GM04503 (cell line): ENCODE measurements at places on chromosomes 2 and 18.

DNA sequence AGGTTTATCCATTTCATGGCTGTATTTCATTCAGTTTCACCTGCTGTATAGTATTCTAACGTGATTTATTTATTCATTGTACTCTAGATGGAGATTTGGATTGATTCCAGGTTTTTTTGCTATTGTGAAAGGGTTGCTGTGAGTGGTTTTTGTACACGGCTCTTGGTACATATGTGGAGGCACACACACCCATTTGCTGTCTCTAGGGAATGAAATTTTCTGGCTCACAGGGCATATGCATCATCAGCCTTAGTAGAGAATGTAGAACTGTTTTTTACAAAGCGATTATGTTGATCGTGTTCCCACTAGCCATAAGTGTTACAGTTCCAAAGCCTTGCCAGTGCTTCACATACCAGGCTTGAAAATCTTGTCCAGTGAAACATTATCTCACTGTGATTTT, 5.1 kb downstream of the SPTBN1 start:
- peak; percentile 44 for DNase-seq

DNA sequence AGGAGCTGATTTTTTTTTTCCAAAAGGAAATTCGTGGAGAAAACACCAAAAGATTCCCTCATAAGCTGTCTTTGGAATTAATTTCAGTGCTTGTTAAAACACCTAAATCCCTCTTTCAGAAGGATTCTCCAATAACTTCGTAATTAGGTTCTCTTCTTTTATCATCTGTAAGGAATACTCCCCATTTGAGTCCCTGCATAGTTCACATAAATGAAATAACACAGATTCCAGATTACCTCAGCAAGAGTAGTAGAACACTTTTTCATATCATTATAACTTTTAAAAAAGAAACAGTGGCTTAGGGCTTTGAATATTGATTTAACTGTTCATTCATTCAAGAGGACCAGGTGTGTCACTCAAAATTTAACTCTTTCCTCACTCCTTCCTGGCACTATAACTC, 55.5 kb downstream of the ARHGAP28 start:
- DNase-seq: no peak

- no peak for DNase-seq
Measured at GRCh38 chr18:79887181-79888000, 64.1 kb downstream of the SLC66A2 start.

- no peak for DNase-seq
Measured at GRCh38 chr2:181900007-181900651, 8.6 kb downstream of the ITPRID2 start.

DNA sequence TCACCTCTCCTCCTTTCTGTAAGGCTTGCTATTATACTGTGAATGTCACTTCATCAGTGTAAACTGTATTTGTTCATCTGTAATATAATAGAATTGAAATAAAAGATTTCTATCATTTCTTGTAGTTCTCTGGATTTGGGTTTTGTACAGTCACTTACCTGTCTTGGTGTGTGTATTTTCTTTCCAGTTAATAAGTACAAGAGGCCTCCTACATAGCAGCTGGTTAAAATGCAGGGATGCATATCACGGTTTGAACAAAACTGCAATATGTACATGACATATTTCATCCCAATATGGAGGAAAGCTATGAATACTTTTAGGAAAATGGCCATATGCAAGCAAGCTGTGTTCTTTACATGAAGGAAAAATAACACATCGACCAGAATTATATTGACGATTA, 5.4 kb upstream of the STAT1 start:
- no peak for DNase-seq

- no peak for DNase-seq
Measured at GRCh38 chr2:122831649-122832048, 1076.2 kb downstream of the TSN start.

- DNase-seq: no peak
Measured at GRCh38 chr18:12030670-12031069, 49.4 kb downstream of the IMPA2 start.

DNA sequence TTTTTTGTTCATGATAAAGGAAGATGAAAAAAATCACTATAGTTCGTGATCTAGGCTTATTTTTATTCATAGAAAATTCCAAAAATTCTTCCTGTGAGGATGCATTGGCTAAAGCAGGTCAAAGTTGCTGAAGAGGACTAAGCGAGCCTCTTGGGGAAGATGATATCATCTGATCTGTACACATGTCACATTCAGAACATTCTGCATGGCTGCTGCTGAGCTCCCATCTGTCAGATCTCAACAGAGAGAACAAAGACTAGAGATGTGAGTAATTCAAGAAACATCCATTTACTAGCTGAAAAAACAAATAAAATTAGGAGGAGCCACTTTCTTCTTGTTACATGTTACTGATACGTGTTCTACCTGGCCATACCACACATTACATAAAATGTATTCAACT, 518.6 kb upstream of the FSIP2 start:
- no peak for DNase-seq

GRCh38 chr2:26724784-26725520, 32.4 kb downstream of the KCNK3 start:
- DNase-seq: no peak

DNA sequence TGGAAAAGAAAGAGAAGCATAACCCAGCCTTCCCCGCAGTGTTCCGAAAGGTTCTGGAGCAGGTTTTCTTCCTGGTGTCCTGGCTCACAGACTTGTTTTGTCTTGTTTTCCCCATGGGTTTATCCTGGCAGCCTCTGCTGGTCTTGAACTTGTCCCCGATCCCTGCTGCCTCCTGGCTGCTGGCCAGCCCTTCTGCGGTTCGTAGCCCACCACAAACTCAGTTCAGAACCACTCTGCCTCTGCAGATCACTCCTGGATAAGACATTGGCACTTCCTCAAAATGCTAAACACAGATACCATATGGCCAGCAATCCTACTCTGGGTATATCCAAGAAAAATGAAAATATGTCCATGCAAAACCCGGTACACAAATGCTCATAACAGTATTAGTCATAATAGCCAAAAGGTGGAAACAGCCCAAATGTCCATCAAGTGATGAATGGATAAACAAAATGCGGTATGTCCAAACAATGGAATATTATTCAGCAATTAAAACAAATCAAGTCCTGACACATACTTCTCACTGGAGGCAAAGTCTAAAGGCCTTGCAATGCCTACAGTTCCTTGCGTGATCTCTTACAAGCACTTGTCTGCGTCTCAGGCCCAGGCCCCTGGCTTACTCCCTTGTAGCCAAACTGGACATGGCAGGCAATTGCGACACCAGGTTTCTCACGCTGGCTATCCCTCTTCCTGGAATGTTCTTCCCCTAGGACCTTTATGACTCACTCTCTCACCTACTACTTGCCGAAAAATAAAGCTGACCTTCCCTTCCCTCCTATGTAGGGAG, 28.0 kb upstream of the ARHGEF4 start:
- DNase-seq: no peak

- no peak for DNase-seq
Measured at GRCh38 chr2:196836440-196836839, 27.3 kb upstream of the C2orf66 start.

- DNase-seq: peak; percentile 81
Measured at GRCh38 chr2:71833855-71834560, 313.7 kb downstream of the CYP26B1 start.
